ENCODE measurements at places on chromosomes 7 and 10.

DNA sequence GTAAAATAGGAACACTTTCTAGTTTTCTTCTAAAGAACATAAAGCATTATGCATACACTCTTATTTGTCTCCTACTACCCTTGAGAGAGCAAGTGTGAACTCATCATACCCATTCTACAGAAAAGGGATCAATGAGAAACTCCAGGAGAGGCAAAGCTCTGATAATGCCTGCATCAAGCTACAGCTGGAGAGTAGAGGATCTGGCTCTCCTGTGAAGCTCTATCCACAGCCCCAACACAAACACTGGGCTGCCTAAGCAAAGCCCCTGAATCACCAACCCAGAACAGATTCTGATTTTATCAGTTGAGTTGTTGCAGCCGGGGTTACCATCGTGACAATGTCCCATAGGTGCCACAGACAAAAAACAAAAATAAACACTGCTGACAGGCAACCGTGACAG is 74.9 kb downstream of the NUDCD3 start:
- no peak for DNase-seq

DNA sequence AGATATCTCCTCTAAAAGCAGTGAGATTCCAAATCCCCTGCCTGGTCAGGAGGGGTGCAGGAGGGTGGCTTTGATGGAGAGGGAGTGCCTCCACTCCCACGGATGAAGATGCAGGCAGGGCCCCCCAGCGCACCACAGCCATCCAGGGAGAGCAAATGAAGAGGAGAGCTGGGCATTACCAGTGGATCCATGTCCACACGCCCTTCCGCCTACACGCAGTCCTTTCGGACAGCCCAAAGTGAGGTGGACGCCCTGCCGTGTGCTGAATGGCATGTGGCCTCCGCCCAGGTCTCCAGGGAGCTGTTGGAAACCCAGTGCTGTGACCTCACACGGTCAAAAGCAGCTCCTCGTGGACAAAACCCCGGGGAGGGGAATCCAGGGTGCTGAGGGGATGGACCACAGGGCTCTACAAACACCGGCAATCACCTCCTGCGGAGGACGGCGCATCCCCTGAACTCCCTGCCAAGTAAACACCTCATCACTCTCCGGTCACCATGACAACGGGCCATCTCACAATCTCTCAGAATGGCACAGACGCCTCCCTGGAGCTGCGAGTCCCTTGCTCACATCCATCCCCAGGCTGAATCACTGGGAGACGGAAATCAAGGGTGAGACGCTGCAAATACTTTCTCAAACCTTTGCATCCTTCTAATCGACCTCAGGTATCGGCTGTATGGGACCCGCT is 35.0 kb upstream of the DNAAF5 start:
- no peak for DNase-seq

DNA sequence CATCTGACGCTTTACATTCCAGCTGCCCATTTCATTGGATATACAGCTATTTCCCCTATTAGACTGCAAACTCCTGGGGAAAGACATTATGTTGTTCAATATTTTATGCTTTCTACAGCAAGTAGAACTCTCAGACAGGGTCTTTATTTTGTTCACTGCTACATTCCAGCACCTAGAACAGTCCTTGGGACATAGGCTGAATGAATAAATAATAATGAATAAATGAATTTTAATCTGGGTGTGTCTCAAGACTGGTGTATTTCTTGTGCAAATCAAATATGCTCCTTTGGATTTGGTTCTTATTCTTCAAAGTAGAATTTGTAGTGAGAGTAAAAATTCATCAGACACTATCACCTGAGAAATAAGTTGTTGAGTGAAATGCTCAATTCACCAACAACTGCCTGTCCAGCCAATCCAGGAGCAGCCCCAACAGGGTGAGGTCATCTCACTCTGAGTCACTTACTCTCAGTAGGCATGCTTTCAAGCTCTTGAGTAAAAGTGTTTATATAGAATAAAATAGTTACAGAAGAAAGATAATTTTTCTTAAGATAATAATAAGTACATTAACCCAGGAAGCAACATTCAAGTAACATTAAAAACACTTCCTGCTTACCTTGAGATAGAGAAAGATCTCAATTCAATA is 287.5 kb upstream of the NPVF start:
- DNase-seq: no peak

GRCh38 chr10:132175408-132175807 is 11.3 kb upstream of the DPYSL4 start:
- DNase-seq: no peak

DNA sequence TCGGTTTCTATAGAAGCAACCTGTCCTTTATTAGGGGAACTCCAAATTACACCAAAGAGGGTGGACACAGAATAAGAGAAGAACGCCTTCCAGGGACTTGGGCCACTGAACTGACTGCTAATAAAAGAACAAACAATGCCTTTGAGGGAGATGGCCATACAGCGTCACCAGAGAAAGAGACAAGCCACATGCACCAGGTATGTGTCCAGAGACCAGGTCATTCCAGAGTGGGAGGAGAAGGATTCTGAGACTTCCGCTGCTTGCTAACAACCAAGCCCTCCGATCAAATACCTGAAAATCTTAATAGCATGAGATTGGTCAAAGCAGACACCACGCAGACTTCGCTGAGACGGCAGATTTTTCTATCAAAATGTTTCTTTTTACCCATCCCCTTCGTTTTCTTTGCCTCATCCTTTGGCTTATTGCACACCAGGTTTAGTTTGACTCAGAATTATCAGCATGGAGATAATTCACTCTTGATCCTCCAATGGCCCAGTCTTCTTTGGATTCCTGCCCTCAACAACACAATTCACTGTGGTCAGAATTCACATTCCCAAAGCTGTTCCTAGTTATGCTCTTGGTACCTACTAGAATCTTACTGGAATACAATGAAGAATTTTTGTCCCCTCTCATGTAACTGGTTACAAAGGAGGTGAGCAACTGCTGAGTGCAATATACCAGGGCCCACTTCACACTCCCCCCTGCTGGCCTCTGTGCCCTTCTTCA is 87.4 kb upstream of the DDC start:
- DNase-seq: no peak

GRCh38 chr10:16987206-16987621 is 142.4 kb downstream of the CUBN start:
- DNase-seq: no peak

DNA sequence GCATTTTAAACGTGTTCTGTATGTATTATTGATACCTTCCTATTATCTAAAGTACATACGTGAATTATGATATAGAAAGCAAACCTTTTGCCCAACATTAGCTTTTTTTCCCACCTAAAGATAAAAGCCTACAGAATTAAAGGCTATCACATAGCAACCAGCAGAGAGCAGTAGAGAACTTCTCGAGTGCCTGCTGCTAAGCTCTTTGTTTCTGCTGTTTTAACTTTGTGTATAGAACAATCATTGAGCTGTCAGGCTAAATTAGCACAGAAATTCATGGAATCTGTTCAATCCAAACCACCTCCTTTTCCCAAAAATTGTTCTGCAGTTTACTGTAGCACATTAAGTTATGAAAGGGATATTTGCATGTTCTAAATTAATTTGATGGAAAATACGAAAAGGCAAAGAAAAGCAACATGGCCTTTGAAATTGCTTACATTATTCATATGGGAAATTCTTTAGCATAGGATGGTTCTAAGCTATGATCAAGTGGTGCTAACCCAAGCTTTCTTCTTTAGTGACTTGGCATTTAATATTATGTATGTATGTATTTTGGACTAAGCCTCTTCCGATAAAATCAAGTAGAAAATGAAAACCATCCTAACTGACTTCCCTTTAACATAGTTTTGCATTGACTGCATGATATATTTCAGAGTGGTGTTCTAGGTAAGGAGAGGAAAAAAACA is 1288.5 kb downstream of the GATA3 start:
- DNase-seq: no peak

DNA sequence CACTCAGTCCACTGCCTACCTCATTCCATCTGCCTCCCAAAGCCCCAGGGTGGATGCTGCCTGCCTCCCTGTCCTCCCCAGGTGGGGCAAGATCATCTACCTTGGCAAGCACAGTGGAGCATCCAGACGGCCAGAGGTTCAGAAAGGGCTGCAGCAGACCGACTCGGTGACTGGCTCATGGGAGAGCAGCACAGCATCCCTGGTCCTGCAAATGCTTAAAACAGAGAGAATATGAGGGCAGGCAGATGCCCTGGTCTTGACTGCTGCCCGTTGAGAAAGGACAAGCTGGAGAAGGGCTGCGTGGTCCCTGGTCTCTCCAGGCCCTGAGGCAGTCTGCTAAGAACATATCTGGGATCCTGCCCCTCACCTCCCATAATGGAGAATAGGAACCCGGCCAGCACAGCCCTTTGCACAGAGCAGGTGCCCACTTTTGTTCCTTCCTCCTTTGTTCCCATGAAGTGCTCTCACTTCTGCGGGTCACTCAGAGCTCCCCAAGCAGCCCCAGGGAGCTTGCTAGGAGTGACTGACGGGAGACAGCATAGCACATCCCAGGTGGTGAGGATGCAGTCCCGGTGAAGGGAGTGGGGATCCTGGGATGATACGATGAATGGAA is 1.4 kb downstream of the HPS1 start:
- DNase-seq: no peak

GRCh38 chr7:159000859-159001435 is 143.7 kb downstream of the VIPR2 start:
- no peak for DNase-seq

DNA sequence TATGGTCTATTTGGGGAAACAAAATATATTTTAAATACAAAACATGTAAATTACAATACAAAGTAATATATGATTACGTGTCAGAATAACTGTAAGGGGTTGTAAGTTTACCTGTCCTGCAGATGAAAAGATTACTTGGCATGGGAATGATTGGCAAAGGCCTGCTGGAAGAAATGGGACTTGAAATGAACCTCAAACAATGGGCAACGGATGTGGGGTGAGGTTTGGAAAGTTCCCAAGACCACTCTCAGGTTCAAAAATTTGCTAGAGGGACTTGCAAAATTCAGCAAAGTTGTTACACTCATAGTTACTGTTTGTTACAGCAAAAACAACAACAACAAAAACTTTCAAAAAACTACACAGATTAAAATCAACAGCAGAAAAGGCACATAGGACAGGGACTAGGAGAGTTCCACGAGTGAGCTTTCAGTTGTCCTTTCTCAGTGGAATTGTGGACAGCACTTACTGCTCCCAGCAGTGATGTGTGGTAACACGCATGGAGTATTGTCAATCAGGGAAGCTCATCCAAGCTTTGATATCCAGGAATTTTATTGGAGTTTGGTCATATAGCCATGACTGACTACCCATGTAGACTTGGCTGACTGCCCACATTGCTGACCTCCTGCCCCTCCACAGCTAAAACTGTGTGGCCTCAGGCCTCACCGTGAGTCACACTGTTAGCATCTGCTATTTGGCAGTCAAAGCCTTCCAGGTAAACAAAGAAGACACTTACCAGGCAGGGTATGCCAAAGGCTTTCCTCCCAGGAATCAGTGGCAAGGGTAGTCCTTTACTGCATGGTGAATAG is 43.8 kb downstream of the EXOC6 start:
- peak; percentile 17 for DNase-seq

DNA sequence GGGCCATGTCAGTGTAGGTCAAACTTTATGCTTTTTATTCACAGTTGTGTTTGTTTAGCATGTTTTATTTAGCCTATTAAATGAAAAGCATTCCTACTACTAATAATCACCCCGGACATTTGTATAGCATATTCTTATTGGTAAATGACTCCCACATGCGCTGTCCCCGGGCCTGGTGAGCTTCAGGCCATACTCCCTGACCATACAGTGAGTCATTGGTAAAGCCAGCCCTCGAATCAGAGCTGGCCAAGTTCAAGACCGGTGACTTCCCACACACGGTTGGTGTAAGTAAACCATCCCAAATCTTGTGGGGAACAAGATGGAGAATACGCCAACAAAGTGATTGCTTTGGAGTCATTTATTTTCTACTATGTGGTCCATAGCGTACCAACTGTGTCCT is 238.7 kb upstream of the TCF7L2 start:
- DNase-seq: no peak

- no peak for DNase-seq
Observed at GRCh38 chr7:135942614-135943013, 34.5 kb downstream of the MTPN start.

DNA sequence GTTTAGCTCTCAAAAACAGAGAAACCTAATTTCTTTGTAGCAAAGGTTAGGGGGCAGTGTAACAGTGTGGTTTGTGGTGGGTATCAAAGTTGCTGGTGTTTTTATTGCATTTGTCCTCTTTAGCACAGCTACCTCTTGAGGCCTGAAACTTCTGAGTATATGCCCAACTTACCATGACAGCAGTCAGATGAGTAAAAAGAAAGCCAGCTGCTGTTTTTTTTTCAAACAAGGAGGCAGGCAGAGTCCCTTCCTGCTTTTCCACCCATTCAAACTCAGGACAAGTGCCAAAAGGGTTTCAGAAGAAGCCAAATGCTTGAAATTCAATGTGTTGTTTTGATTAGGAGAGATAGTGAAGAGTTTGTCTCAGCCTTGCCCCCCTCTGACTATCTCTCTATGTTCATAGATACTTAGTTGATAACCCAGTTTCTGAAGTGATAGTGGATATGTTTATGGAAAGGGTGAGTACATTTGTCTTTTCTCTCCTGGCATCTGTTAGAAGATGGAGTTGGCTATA is 23.1 kb downstream of the GBF1 start:
- no peak for DNase-seq

DNA sequence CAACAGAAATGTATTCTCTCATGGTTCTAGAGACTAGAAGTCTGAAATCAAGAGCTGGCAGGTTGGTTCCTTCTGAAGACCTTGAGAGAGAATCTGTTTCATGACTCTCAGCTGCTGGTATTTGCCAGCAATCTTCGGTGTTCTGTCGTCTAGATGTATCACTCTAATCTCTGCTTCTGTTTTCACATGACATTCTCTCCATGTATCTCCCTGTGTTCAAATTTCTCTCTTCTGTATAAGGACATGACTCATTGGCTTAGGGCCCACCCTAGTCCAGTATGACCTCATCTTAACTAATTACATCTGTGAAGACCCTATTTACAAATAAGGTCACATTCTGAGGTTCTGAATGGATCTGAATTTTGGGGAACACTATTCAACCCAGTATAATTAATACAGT is 82.3 kb downstream of the ANKRD7 start:
- no peak for DNase-seq

- no peak for DNase-seq
Observed at GRCh38 chr7:3914051-3914775, 613.2 kb downstream of the SDK1 start.

GRCh38 chr7:151125846-151126481 is 39.7 kb downstream of the AGAP3 start:
- no peak for DNase-seq
